ENCODE measurements at places on chromosomes 3 and 15.

GRCh38 chr3:193971261-193971751 is 164.6 kb upstream of the HES1 start:
- DNase-seq = peak; percentile 7

GRCh38 chr3:66907136-66907535 is 91.0 kb upstream of the KBTBD8 start:
- no peak for DNase-seq

DNA sequence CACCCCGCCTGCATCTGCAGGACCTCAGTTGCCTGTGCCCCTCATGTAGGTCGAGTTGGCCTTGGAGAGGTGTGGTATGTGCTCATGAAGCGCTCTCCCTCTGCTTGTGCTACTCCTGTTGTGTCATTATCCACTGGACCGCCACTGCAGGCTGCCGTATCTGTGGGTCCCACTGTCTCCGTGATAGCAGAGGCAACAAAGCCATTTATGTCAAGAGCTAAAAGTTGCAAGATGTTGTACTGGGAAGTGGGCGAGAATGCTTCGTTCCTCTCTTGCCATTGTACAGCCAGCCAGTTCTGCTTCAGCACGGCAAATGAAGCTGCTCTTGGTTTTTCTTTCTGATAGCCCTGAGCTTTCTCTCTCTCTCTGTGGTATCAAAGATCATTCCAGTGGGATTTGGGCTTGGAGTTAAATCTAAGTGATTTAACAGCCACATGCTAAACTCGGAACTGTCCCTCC is 89.0 kb downstream of the TMEM212 start:
- DNase-seq = no peak

GRCh38 chr3:183812761-183813445 is 12.5 kb downstream of the MAP6D1 start:
- no peak for DNase-seq

DNA sequence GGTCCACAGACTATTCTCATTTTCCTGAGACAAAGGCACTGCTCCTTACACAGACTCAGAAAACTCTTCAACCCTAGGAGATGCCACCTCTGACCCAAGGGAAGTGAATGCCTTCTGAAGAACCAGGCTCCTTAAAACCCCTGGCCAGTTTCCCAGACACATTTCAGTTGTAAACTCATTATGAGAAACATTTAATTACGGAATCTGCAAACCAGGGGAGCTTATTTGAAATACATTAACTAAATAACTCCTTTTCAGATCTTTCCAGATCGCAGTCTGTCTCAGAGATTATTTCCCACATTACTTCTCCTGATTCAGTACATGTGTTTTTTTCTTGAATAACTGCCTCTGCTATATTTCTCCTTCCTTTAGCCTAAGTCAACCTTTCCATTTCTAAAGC is 17.6 kb downstream of the MYO5A start:
- DNase-seq = no peak

- no peak for DNase-seq
These were observed 87.2 kb upstream of the PEX5L start for GRCh38 chr3:180123928-180124327.

DNA sequence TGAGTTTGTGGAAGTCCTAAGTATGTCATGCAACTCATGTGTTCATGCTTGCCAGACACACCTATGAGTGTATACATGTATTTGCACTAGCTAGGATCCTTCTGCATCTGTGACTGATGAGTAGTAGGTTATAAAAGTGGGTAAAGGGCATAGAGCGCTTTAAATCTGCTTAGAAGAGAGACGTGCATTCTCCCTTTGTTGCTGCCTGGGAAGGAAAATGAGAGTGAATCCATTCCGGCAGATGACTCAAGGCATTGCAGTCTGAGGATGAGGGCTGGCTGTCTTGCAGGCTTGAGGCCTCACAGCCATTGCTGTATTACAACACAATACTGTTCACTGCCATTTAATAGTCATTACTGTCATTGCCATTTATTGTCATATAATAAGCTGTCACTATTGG is 120.8 kb upstream of the UMPS start:
- no peak for DNase-seq

GRCh38 chr3:184218814-184219213 is 10.6 kb upstream of the VWA5B2 start:
- no peak for DNase-seq

GRCh38 chr3:52688266-52688665 is 2.4 kb downstream of the GNL3 start:
- no peak for DNase-seq

- no peak for DNase-seq
These were observed 3.6 kb upstream of the ATOSA start for GRCh38 chr15:52682781-52683180.

DNA sequence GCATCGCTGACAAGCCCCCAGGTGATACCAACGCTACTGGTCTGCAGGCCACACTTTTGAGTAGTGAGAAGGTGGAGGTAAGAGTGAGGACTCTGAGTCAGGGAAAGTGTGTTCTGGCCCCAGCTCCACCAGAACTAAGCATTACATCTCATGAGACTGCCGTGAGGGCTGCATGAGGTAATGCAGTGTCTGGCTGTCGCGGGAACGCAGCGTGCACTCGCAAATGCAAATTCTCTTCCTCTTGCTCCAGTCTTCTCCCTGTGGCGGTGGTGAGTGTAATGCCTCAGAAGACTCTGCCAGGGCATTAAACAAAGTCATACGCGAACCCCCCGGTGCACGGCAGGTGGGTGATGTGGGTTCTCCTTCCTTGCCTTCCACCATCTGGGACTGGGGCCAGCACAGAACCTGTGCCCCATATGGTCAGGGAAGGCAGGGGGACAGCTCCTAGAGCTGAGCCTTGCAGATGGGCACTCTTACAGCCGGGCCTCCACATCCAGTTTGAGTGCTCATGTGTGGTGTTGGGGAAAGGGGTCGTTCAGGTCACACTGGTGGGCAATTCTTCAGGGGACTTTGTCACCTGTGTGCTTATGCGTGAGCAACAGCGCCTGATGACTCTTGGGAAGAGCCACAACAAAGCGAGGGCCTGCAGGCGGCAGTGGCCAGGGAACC is 175.8 kb downstream of the XXYLT1 start:
- DNase-seq = no peak

GRCh38 chr3:20197775-20198174 is 11.8 kb upstream of the SGO1 start:
- DNase-seq = no peak

GRCh38 chr15:50259276-50259675 is 6.2 kb downstream of the HDC start:
- no peak for DNase-seq

DNA sequence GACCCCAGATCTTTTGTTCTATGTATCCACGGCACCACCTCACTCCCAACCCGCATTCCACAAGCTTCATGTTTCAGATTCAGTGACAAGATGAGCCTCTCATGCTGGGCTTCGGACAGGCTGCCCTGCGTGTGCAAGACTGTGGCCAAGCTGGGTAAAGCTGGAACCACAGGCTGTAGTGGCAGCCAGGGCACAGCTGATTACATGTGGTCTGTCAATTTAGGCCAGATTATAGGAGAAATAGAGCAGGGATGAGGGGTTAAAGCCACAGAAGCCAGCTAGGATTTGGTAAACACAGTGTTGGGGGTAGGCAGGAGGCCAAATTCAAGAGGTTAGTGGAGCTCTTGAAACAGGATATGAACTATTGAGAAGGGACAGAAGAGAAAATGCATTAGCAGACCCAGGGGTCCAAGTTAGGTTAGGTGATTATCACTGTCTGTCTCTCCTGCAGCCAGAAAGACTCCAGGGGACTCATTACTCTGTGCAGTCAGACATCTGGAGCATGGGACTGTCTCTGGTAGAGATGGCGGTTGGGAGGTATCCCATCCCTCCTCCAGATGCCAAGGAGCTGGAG is 12.9 kb downstream of the SNAPC5 start:
- no peak for DNase-seq

DNA sequence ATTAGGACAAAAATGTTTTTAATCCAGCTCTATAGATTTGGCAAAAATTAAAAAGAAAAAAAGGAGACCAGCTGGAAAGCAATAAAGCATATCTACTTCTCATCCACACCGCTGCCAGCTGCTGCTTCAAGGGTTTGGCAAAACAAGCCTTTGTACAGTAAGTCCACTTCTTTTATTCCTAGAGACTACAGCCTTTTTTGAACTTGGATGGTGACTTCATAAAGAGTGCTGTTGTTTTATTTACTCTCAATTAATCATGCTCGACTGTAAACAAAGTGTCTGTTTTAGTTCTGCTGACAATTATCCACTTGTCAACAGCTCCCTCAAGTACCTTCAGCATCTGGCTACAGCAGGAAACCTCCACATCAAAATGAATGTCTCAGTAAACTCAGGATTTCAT is 12.3 kb upstream of the FOXB1 start:
- no peak for DNase-seq

DNA sequence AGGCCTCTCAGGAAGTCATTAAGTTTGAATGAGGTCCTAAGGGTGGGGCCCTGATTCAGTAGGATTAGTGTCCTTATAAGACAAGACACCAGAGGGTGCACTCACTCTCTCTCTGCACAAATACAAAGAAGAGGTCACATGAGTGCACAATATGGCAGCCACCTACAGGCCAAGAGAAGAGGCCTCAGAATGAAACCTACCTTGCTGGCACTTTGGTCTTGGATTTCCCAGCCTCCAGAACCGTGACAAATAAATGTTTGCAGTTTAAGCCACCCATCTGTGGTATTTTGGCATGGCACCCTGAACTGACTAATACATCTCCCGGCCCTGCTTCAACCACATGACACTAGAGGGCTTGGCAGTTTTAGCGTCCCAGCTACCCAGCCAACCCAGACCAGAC is 73.9 kb upstream of the CHRNB4 start:
- DNase-seq = no peak

DNA sequence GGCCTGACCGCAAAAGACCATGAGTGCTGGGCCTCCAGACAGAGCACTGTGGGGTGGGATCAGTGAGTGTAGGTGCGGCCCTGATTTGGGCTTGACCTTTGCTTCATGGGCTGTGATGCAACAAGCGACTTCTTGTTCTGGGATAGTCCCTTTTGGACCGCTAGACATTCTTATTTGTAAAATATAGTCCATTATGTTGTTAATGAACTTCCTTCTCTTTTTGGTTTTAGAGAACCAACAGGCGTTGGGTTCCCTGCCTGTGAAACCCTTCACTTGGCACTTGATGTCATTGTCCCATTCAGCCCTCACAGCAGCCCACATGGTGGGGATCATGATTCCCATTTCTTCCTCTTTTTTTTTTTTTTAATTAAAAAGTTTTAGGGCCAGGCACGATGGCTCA is 15.8 kb upstream of the TRH start:
- no peak for DNase-seq

- no peak for DNase-seq
These were observed 650.9 kb upstream of the SEMA6D start for GRCh38 chr15:47066392-47066791.

DNA sequence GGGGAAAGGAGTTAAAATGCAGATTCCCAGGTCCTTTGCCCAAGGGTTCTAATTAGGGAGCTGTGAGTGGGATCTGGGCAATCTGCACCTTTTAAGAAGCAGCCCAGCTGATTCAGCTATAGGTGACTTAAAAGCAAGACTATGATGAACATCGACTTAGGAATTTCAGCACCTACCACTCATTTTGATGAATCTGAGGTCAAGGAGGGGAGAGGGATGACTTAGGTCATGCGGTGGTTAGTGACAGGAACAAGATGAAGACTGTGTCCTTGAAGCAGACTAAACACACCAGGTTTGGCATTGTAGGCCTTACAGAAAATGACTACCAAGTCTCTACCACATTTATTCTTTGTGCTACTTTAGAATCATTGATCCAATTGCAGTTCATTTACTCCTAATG is 196.3 kb downstream of the DTWD1 start:
- DNase-seq = no peak

DNA sequence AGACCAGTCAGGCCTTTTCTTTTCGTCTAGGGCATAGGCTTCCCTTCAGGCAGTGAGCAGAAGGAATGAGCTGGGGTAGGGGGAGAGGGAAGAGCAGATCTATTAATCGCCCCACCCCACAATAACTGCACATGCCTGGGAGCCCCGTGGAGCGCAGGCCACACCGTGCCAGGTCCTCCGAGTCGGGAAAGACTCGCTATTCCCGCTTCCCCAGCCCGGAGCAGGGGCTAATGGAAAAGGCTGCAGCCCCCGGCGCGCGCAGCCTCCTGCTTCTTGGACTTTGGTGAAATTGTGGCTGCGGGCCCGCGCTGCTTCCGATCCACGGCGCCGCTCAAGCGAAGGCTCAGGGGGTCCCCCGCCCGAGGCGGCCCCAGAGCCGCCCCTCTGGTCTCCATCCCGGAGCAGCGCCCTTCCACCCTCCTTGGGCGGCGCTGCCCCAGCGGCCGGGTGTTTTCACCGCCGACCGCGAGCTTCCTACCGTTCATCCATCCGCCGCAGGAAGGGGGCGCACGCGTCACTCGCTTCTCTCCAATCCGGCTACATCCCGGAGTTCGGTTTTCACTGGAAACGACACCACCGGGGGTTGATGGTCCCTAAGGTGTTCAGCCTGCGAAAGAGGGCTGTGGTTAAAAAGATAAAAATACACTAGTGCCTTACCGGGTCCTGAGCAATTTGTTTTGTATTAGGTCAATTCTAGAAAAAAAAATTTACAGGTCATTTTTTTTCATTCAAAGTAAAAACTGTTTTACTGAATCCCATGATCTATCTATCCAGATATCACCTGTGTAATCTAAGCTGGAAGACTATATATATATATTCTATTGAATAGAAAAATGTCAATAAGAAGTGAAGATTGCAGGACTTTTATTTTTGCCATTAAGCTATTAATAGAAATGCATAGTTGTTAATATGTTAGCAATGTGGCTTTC is 4.4 kb upstream of the SYNM start:
- DNase-seq = peak; percentile 54

- no peak for DNase-seq
These were observed 27.6 kb upstream of the XYLB start for GRCh38 chr3:38318766-38319671.

GRCh38 chr3:100043271-100043670 is 71.0 kb downstream of the FILIP1L start:
- DNase-seq = no peak

DNA sequence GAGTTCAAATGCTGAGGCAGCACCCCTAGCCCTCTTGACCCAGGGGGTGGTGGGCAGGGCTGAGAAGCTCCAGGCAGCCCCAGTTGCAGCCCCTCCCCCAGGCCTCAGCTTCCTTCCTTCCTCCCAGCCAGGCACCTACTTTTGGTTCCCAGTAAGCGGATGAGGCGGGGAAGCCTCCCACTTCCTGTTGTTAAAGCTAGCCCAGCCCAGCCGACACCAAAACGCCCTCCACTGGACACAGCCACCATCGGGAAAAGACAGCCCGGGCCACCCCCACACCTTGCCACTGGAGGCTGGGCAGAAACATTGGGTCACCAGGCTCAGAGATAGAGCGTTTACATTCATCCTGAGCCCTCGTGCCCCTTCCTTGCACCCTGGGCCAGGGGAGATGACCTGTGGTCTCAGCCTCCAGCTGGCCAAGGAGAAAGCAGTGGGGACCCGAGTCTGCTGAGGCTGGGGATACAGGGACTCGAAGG is 3.5 kb downstream of the DUSP7 start:
- peak; percentile 74 for DNase-seq

Data from CD4-positive, alpha-beta T cell treated with Interleukin-17A for 4 hours (primary cell).